ENCODE measurements at places on chromosomes 6 and 20.
A peak's percentile ranks its signal among the peaks of the same experiment; 100 is the strongest.

DNA sequence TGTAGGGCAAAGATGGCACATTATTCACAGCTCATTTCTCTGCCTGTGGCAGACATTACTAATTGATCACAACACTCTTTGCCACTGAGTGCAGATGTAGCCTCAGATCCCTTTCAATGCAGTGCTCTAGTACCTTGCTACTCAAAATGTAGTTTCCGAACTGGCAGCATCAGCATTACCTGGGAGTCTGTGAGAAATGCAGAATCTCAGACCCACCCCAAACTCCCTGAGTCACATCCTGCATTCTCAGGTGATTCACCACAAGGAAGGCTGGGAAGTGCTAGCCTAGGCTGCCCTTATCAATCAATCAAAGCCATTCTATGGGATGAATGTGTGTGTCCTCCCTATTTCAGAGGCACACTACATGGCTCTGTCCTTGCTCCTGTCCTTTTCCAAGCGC lies 58.5 kb downstream of the PCNA start:
- DNase-seq = peak; percentile 48
- no peak overlapping the region for H3K4me3 ChIP-seq
- H3K27ac ChIP-seq = no peak overlapping the region
- peaks cover 7% of the 10 kb centered on the region for H3K4me1 ChIP-seq
- H3K36me3 ChIP-seq = no peaks in the 10 kb centered on the region

GRCh38 chr20:11159728-11160127 lies 485.9 kb upstream of the JAG1 start:
- H3K36me3 ChIP-seq = no peaks in the 10 kb centered on the region
- no peak overlapping the region for H3K27ac ChIP-seq
- H3K27me3 ChIP-seq = no peaks in the 10 kb centered on the region
- H3K4me3 ChIP-seq = no peak overlapping the region

- no peak overlapping the region for H3K27ac ChIP-seq
- DNase-seq = no peak
- H3K4me3 ChIP-seq = no peak overlapping the region
- peaks cover 8% of the 10 kb centered on the region for H3K27me3 ChIP-seq
- no peaks in the 10 kb centered on the region for H3K36me3 ChIP-seq
- peaks cover 2% of the 10 kb centered on the region for H3K4me1 ChIP-seq
Observed at GRCh38 chr6:14634072-14634471, 516.5 kb downstream of the CD83 start.

- no peak for DNase-seq
- H3K27ac ChIP-seq = peak overlapping the region; percentile 38
- H3K4me1 ChIP-seq = peaks cover 26% of the 10 kb centered on the region
- no peaks in the 10 kb centered on the region for H3K27me3 ChIP-seq
- H3K36me3 ChIP-seq = peaks cover 28% of the 10 kb centered on the region
- H3K4me3 ChIP-seq = no peak overlapping the region
Observed at GRCh38 chr6:170404036-170404435, 97.5 kb downstream of the FAM120B start.

GRCh38 chr6:37511910-37512399 lies 12.3 kb upstream of the CCDC167 start:
- no peak overlapping the region for H3K4me3 ChIP-seq
- H3K36me3 ChIP-seq = no peaks in the 10 kb centered on the region
- peaks cover 3% of the 10 kb centered on the region for H3K4me1 ChIP-seq

GRCh38 chr6:8229915-8230756 lies 127.8 kb upstream of the EEF1E1 start:
- H3K27me3 ChIP-seq = no peaks in the 10 kb centered on the region
- H3K36me3 ChIP-seq = no peaks in the 10 kb centered on the region
- H3K4me3 ChIP-seq = no peak overlapping the region
- H3K4me1 ChIP-seq = no peaks in the 10 kb centered on the region
- H3K27ac ChIP-seq = no peak overlapping the region
